Osteoblast (primary cell): ENCODE measurements at places on chromosomes 2 and 18. TPM values are rescaled to one million over a fixed set of nuclear protein-coding genes. Genes with fewer than 3 reads are reported as not detected.

- no peak for DNase-seq
Measured at GRCh38 chr2:101967826-101968513, 23.8 kb upstream of the IL1R2 start.

DNA sequence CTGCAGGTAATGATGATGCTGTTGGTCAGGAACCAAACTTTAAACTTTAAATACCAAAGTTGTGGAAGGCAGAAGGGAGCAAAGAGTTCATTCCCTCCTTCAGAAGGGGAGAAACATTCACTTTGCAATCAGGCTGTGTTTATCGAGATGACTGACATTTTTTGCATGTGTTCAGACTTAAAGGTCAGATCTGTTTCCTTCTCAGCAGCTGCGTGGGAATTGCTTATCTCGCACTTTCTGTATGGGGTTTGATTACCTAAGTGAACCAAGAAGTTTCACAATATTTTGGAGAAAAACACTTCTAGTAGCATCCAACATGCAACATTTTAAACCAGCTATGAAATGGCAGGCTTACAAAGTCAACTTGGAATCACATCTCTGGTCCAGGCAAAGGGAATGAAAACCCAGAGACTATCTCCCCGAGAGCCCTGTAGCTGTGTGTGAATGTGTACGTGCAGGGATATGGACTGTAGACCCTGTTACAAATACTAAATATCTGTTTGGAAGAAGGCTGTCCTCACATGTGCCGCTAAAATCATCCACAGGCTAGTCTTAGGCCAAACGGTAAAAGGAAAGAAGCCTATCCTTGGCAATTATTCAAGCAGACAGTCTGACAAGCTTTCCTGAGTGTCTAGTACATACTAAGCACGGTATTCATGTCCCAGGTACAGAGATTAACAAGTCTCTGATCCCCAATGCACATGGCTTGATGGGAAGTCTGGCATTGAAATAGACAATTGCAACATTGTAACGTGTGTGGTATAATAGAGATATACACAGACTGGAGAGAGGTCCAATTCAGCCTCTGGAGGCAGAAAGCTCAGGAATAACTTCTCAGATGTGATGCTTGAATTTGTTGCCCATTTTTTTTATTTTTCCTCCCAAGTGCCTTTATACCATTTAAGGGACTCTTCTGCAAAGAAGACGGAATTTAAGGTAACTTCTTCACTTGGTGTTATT, 483.1 kb downstream of the DPP10 start:
- DNase-seq, result no peak

GRCh38 chr18:23986600-23987359, 27.8 kb upstream of the TTC39C start:
- DNase-seq, result no peak

DNA sequence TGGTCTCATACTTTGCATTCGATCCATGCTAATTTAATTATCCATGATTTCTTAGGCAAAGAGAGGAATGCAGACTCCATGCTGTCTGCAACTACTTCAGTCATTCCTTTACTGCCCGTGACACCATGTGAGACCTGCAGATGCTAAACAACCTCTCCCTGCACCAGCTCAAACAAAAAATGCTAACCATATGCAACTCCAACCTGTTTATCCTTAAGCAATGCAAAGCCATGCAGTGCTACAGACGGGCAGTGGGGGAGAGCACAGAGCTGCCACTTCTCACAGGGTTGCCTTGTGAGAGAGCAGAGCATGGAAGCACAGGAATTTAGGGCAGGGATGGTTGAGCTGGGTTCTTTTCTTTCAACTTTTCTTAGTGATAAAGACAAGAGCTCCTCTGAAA, 74.9 kb upstream of the KLHL14 start:
- no peak for DNase-seq

DNA sequence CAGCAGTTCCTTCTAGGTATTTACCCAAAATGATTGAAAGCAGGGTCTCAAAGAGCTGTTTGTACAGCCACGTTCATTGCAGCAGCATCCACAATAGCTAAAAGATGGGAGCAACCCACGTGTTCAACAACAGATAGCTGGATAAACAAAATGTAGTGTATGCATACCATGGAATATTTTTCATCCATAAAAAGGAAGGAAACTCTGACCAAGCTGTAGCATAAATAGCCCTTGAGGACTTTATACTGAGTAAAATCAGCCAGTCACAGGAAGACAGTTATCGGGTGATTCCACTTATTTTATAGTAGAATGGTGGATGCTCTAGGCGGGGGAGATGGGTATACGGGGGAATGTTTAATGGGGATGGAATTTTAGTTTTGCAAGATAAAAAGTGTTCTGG, 7.5 kb downstream of the TRAPPC12 start:
- DNase-seq, result no peak

DNA sequence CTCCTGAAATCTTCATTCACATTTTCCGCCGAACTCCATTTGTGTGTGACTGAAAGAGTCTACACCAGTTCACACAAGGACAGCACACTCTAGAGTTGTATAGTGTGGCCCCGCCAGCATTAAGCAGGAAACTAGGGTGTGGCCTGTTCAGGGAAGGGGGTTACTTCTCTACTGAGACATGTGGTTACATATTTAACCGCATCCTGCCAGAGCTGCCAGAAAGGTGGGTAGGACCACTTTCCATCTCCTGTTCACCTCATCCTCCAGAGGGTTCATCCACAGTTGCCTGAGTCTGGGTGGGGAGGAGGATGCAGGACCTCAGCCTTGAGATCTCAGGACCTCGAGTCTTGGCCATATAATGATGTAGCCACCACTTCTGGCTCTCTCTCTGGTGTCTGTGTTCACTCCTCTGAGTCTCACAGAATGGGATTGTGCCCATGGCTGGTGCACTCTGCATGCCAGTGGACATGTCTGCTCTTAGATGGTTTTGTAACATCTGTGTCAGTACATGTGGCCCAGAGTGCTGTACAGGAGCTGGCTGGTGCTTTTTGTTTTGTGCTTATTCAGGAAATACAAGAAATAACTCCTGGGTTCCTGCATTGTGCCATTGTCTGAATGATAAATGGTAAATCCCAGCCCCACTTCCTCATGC, 7.7 kb upstream of the SP140L start:
- no peak for DNase-seq

- no peak for DNase-seq
Measured at GRCh38 chr2:74695663-74696062, 41.6 kb downstream of the SEMA4F start.

- DNase-seq, result peak; percentile 80
Measured at GRCh38 chr2:160574468-160575140, 81.0 kb upstream of the RBMS1 start.

DNA sequence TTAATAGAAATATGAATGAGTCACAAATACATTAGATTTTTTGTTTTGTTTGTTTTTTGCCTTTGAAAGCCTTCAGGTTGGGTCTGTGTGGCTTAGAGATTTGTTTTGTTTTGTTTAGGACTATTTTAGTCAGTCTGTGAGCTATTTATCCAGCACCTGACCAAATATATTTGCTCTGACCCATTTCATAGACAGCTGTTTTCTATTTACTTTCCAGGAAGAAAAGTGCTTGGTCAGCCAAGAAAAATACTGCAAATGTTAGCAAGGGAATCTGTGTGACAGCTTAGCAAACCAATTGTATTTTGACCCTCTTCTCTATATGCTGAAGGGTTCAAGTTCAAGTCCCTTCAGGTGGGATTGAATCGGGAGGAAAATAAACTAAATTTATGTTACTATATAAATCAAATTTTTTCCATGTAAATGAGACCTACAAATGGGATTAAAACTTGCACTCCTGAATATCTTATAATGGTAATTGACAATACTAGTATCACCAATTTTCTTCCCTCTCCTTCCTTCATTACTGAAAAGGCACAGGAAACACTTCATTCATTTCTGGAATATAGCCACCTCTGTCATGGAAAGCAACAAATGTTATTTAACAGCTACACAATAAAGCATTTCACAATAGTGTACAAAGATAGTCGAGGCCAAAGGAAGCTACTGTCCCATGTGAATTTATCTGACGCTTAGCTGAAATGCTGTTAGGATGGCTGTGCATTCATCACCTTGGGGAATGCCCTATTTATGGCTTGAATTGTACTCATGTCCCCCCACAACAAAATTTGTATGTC, 23.1 kb upstream of the KLF7 start:
- DNase-seq, result no peak

Gene C2orf78
- not detected in 2 replicates for total RNA-seq

GRCh38 chr2:148048475-148049221, 27.8 kb downstream of the MBD5 start:
- DNase-seq, result peak; percentile 18

GRCh38 chr2:201149064-201149820, 33.3 kb downstream of the CFLAR start:
- DNase-seq, result peak; percentile 69

Gene UNC80
- total RNA-seq, result not detected in 2 replicates

Gene SERPINB11
- not detected in 2 replicates for total RNA-seq
